ENCODE measurements at places on chromosomes 2 and 18.

DNA sequence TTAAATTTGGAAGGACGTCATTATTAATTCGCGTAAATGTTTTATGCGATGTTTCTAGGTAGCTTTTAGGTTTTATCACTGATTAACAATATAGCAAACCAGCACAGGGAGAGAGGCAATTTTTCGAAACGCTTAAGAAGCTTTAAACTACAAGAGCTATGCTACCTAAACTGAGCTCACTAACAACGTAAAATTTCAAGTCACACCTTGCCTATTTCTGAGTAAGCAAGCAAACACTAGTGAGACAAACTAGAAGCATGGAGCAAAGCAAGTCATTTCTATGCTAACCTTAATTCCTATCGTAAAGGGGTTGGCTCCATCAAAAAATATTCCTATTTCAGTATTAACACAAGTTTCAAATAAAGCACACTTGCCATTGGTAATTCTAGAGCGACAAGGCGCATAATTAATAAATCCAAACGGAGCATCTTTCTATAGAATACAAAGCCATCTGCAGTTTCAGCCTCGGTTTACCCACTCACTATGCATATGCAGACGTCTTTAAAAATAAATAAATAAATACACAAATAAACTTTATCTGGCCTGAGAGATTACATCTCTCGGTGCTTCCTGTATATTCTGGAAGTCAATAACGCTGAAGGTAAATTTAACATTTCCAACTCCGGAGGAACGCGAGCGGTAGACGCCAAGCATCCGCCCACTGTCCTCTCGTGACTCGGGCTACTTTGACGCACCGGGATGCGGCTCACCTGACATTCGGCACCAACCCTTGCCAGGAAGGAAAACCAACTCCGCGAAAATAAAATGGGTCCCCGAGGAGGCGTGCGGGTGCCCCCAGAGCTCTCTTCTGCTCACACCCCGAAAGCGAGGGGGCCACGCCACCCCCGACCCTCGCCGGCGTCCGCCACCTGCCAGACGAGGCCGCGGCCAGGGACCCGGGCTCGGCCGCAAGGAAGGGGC, 947 bp downstream of the ITSN2 start:
- DNase-seq: peak; percentile 48

- no peak for DNase-seq
These were observed 70.9 kb downstream of the AFF3 start for GRCh38 chr2:100071335-100072043.

- no peak for DNase-seq
These were observed 4.8 kb downstream of the AMER3 start for GRCh38 chr2:130759906-130760753.

GRCh38 chr18:58996131-58996641, 131.5 kb downstream of the ZNF532 start:
- DNase-seq: peak; percentile 56

DNA sequence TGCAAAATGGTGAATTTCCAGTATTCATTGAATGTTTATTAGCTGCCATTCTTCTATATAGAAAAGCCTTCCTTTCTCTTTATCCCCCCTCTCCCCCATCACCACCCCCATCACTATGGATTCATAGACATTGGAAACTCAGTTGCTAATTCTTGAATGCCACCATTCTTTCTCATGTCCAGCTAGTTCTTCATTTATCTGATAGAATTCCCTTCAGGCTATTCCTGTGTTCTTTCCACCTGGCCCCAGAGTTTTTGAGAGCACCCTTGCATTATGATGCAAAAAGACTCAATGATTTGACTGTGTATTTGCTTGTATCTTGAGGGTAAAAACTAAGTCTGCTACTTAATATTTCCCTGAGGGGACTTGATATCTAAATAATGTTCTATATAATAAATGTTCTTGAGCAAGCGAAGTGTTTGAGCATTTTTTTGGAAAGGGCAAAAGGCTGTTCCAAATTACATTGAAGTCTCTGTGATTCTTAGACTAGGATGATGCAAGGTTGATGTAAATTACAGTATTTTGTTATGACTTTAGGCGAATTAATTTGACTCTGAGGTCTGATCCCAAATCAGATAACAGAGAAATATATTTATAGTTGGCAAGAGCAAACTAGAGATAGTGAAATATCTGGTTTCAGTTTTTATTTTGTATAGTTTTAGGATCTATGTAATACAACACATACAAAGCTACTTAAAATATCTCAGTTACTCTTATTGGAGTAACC, 18.8 kb upstream of the SOS1 start:
- DNase-seq: no peak

- peak; percentile 44 for DNase-seq
These were observed 110.2 kb downstream of the OLA1 start for GRCh38 chr2:174138161-174138560.

GRCh38 chr18:31268985-31269406, 49.0 kb upstream of the DSG1 start:
- no peak for DNase-seq

DNA sequence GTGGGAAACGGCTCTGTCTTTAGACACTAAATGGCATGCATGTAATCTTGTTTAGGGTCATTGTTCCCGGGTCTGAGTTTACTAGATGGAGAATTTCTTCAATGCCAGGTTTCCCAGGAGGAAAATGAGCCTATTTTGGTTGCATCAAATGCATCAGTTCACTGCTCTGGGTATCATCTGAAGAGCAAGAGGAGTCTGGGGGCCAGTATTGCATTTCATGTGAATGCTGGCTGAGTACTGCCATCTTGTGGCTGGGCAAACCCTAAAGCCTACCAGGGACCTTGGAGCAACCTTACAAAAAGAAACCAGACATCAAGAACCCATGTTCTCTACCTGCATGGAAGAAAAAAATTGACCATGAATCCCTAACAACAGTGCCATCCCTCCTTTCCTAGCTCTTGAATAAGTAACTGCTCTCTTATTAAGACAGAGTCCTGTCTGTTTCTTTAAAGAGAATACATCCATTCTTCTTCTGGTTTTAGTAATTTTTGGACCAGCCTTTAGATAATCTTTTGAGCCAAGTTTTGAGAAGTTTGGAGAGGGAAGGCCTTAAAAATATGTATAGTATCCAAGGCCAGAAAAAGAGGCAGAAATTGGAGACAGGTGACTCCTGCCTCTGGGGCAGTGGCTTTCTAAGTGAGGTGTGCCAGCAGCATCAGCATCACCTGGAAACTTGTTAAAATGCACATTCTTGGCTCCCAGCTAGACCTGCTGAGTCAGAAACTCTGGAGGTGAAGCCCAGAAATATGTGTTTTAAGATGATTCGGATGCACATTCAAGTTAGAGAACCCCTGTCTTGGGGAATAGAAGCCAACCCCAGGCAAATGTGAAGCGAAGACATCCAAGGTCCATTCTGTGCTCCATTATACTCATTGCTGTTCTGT, 261.0 kb upstream of the CXCR4 start:
- DNase-seq: peak; percentile 52

- peak; percentile 57 for DNase-seq
These were observed 62.9 kb downstream of the ZNF521 start for GRCh38 chr18:25289001-25289631.

- no peak for DNase-seq
These were observed 6.5 kb downstream of the NBAS start for GRCh38 chr2:15554525-15555218.
